ENCODE measurements at places on chromosomes 3 and 15.

DNA sequence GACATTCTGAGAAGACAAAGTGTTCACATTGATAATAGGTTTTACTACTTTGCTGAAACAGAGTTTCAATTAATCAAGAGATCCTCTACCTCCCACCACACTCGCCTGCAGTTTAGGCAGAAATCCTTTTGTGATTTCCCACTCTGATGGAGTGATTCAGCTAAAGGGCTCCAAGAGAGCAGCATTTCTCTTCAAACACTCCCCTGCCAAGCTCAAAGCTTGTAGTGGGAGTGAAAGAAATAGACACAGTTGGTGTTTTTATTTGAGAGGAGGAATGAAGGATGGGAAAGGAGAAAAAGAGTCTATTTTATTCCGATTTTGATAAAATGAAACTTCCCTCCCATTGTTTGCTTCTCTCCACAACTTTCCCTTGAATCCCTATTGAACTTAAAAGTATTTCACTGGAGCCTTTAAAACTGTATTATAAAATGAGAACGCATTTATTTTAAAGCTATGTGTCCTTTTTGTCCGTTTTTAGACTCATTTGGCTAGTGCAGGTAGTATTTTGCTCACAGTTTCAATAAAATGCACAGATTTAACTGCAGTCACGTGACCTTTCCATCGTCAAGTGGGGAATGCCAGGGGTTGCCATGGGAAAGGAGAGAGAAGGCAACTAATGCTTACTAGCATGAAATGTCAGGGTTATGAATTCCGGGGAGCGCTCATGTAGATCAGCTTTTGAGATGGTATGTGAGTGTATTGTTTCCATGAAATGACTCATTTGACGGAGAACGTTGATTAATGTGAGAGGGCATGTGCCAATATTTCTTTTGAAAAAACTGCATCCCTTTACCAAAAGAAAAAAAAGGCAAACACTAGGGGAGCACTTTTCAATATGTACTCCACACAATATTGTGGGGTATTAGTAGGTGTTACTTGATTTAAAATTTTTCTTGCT is 7.7 kb upstream of the OSBPL11 start:
- DNase-seq: no peak

GRCh38 chr15:28262438-28262837 is 59.5 kb downstream of the HERC2 start:
- DNase-seq: no peak

DNA sequence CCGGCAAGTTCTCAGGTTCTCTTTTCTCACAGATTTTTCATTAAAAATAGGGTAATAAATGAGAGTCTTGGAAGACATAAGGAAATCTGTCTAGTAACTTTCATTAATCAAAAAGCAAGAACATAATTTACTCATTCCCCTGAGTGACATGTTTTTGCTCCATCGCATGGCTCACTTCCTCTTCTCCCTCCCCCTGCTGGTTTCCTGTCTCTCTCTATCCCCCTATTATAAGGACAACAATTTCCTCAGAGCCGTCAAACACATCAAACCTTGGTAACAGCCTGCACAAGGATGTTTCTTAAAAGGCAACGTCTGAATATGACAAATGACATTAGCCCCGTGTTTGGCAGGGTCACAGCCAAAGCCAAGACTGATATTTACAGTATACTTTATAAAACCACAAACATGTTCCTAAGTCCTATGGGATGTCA is 1149.6 kb downstream of the IGSF11 start:
- DNase-seq: no peak

- DNase-seq: no peak
Measured at GRCh38 chr3:122961146-122961545, 66.4 kb downstream of the SEMA5B start.

DNA sequence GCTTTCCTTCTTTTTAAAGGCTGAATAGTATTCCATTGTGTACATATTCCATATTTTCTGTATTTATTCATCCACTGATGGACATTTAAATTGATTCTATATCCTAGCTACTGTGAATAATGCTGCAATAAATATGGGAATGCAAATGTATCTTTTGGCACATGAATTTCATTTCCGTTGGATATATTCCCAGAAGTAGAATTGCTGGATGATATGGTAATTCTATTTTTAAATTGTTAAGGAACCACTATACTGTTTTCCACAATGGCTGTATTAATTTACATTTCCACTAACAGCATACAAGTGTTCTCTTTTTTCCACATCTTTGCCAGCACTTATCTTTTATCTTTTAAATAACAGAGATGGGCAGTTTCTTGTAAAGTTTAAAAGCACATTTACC is 302.7 kb downstream of the CTNNB1 start:
- no peak for DNase-seq

- DNase-seq: no peak
Measured at GRCh38 chr3:134307425-134307824, 56.8 kb upstream of the RYK start.

DNA sequence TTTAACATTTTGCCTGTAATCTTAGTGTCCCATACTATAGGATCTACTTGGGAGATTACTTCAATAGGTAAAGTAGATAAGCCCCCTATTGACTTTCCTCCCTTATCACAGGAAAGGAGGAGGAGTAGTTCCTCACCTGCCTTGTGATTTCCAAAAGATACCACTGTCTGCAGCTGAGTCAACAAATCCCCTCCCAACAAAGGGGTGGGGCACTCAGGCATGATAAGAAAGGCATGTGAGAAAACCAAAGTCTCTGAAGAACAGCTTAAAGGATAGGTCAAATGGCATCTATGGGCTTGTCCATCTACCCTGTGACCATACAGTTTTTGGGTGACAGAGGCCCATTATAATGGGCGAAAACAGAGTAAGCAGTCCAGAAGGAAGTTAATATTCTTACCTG is 71.3 kb upstream of the WNT7A start:
- no peak for DNase-seq
